Epithelial cell of alveolus of lung (primary cell): ENCODE measurements at places on chromosomes 4 and X. TPM values are rescaled to one million over a fixed set of nuclear protein-coding genes. Genes with fewer than 3 reads are reported as not detected.

Gene SLITRK4
- total RNA-seq, result 5.3 and 6.5 TPM in 2 replicates

Gene RAB9B
- 0.13 TPM in 1 of 2 replicates, not detected in the other for total RNA-seq

Gene RBMXL3
- not detected in 2 replicates for total RNA-seq

Gene LRCH2
- total RNA-seq, result 6.5 and 21.7 TPM in 2 replicates

Gene RBM10
- 43.3 and 49.0 TPM in 2 replicates for total RNA-seq

Gene CXorf65
- not detected in 2 replicates for total RNA-seq

Gene XAGE1A
- total RNA-seq, result not detected in 2 replicates

Gene LAMP2
- total RNA-seq, result 116 and 147 TPM in 2 replicates

Gene SSX4
- not detected in 2 replicates for total RNA-seq

Gene TMEM47
- 28.3 and 37.8 TPM in 2 replicates for total RNA-seq

Gene MAGEB17
- 0.08 TPM in 1 of 2 replicates, not detected in the other for total RNA-seq

Gene OTUD6A
- total RNA-seq, result not detected in 2 replicates

Gene SPANXB1
- not detected in 2 replicates for total RNA-seq

Gene CT45A10
- not detected in 2 replicates for total RNA-seq
